ENCODE measurements at places on chromosomes 5 and 9.

DNA sequence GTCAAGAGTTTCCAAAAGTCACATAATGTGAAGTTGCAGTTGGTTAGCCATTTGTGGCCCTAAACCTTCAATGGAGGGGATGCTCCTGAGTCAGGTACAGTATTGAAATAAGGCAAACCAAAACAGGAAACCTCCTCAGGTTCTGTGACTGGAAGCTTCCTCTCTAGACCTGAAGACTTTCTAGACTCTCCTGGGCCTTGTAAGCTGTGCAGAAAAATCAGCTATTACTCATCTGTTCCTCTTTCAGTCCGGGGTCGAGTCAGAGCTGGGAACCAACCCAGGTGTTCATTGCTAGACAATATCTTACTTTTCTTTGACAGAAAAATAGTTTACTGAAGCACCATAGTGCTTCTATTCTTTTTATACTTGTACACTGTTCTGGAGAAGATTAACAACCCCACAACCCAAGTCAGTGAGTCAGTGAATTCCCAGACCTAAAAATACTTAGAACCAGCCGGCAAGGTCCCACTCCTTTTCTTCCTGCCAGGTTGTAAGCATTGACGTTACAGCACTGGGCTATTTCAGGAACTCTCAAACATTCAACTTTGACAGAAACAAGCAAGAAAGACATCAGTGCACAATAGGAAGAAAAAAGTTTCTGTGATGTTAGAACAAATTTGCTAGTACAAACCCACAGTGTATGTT is 47.3 kb downstream of the FSTL4 start:
- DNase-seq: no peak

- no peak for DNase-seq
Measured at GRCh38 chr9:94976077-94976476, 249.6 kb downstream of the AOPEP start.

DNA sequence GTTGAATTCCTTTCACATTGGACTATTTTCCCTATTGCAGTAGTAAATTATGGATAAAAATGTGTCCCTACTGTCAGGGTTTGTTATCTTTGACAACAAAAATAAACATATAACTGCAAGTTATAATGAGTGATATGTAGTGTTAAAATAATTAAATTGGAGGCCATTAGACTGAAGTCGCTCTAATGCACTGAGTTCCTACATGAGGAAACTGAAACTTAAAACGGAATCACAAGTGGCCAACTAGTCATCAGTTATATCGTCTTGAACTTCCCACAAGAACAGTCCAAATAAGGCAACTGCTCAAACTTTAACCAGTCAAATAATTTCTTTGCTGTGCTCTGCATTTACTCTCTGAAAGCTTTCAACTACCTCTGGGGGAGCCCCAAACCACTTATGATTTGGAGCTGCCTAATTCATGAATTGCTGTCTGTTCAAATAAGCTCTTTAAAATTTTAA is 2.1 kb upstream of the IFT74 start:
- no peak for DNase-seq

GRCh38 chr5:72857396-72857795 is 40.9 kb downstream of the TNPO1 start:
- DNase-seq: no peak

Measured in eye (tissue), 1 donor.